HFFc6 (cell line): ENCODE measurements at places on chromosomes 1 and 21.
A peak's percentile ranks its signal among the peaks of the same experiment; 100 is the strongest.

DNA sequence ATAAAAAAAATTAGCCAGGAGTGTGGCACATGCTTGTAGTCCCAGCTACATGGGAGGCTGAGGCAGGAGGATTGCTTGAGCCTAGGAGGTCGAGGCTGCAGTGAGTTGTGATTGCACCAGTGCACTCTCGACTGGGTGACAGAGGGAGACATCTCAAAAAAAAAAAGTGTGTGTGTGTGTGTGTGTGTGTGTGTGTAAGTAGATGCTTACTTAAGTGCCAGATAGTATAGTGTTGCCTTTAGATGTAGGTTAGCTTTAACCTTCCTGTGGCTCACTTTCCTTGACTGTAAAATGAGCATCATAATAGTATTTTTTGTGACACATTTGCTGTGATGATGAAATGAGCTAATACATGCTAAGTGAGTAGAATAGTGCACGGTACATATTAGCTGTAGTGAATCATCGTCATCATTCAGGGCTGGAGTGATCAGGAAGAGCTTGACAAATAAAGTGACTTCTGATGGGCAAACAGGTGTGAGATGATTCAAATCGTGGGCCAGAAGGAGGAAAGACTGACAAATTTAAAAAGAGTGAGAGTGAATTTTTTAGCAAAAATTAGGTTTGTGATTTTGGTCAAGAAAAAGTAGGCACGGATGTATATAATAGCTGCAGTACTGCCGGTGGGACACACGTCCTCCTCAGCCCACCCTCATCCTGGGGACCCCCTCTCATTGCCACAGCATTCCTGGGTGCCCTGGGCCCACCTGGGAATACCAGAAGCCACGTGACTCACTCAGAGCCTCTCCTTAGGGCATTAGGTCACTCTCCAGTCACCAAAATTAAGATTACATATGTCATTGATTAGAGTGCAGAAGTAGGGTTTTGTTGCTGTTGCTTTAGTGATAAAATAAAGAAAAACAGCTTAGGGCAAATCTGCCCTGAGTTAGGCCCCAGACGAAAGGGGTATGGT is 33.9 kb downstream of the EIF2D start:
- peak; percentile 28 for DNase-seq

- peak; percentile 2 for DNase-seq
These were observed 190.9 kb upstream of the ADGRL4 start for GRCh38 chr1:79197421-79197820.

DNA sequence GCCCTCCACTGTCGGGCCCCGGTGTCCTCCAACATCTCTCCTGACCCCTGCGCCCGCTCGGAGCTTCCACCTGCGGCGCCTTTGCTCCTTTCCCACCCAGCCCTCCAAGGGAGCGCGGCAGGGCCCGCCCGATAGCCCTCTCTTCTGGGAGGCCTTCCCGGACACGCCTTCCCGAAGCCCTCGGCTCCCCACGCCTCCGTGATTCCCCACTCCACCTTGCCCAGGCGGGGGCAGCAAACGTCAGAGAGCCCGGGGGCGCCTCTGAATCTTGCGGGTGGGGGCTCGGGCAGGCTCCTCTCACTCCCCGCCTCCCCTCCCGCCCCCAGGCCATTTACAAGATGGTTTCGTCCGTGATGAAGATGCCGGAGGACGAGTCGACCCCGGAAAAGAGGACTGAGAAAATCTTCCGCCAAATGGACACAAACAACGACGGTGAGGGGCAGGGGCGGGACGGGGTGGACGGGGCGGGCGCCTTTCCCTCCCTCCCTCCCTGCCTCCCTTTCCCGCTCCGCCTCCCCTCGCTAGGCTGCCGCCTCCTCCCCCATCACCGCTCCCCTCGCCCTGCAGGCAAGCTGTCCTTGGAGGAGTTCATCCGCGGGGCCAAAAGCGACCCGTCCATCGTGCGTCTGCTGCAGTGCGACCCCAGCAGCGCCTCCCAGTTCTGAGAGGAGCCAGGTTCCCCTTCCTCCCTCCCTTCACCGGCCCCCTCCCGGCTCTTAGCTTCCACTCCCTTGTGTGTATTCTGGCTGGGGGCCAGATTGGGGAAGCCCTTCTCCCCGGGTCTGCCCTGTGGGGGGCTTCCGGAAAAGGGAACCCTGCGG is 7.1 kb downstream of the HPCA start:
- DNase-seq: no peak

GRCh38 chr1:171509191-171509590 is 23.9 kb downstream of the PRRC2C start:
- no peak for DNase-seq

DNA sequence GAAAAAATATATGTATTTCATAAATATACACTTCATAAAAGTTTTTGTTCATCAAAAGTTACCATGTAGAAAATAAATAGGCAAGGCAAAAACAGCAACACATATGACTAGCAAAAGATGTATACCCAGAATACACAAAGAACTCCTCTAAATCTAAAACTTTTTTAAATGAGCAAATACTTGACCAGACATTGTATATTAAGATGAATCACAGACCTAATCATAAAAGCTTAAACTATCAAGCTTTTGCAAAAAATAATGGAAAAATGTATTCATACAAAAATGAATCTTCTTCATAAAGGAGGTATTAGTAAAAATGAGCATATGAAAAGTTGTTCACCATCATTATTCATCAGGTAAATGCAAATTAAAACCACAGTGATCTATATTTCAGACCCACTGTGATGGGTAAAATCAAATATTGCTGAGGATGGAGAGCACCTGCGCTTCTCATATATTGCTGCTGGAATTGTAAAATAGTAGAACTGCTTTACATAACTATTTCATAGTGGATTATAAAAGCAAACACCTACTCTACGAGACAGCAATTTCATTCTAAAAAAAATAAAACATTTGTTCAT is 78.3 kb upstream of the RGS1 start:
- DNase-seq: no peak

GRCh38 chr1:205003358-205004131 is 39.5 kb upstream of the CNTN2 start:
- DNase-seq: no peak

- DNase-seq: no peak
These were observed 333.6 kb downstream of the KCTD3 start for GRCh38 chr1:215900684-215901083.

- DNase-seq: no peak
These were observed 12.6 kb upstream of the RGL1 start for GRCh38 chr1:183792300-183792699.

DNA sequence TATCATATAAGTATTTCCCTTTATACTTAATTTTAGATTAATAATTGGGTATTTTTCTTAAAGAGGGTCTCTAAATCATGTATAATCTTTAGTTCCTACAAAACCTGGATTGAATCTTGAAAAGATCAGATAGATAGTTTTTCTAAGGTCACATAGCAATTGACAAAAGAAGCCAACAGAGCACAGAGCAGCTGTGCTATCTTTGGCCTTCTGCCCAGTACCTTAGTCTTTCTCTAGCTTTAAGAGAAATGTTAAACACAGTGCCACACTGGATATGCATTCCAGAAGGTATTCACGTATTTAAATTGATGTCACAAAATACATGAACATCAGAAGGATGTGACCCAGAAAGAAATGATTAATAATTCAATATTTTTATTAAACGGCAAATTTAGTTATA is 86.8 kb downstream of the C21orf91 start:
- no peak for DNase-seq

DNA sequence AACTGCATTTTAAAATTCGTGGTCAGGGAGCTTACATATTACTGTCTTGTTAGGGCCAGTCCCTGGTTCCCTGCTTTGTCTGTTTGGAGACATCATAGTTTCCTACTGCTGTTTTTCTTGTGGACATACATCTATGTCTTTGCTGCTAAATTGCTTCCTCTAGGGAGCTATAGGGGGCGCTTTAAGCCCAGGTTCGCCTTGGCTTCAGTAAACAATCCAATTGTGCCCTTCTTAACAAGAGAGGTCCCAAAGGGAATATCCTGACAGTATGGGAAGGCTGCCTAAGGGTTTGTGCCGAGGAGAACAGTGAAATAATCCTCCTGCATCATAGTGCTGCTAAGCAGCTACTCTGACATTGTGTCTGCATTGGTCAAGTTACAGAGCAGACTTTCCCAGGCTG is 112.5 kb downstream of the USH2A start:
- peak; percentile 27 for DNase-seq
